ENCODE measurements at places on chromosomes 1 and 21. TPM values are rescaled to one million over a fixed set of nuclear protein-coding genes. Genes with fewer than 3 reads are reported as not detected.

Gene GNG4
- 1.7 TPM for total RNA-seq

Gene MPL
- total RNA-seq: not detected

Gene NR1I3
- total RNA-seq: not detected

DNA sequence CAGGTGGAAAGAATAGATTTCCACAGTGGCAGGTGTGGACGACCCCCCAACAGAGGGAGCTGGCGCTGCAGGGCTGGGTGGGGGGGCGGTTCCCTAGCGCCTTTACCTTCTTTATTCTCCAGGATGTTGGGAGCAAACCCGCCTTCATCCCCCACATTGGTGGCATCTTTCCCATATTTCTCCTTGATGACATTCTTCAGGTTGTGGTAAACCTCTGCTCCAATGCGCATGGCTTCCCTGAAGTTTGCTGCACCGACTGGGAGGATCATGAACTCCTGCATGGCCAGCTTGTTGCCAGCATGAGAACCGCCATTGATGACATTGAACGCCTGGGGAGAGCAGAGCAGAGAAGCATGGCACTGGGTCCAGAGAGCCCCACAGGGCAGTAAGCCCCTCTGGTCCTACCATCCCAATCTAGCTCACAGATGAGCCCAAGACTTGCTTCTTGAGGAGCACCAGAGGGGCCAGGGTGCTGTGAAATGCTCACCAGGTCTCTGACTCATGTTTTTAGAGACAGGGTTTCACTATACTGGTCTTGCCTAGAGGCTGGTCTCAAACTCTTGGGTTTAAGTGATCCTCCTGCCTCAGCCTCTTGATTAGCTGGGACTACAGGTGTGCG is 12.2 kb downstream of the ENO1 start:
- H3K36me3 ChIP-seq: peaks cover 93% of the 10 kb centered on the region
- DNase-seq: no peak
- H3K27me3 ChIP-seq: no peaks in the 10 kb centered on the region
- H3K27ac ChIP-seq: peak overlapping the region; percentile 86
- peaks cover 56% of the 10 kb centered on the region for H3K4me1 ChIP-seq

GRCh38 chr1:37657620-37658412 is 23.1 kb upstream of the RSPO1 start:
- H3K36me3 ChIP-seq: no peaks in the 10 kb centered on the region
- H3K4me1 ChIP-seq: no peaks in the 10 kb centered on the region
- peaks cover 2% of the 10 kb centered on the region for H3K27me3 ChIP-seq
- no peak overlapping the region for H3K27ac ChIP-seq
- no peak for DNase-seq
